ENCODE measurements at places on chromosomes 16 and 17.

DNA sequence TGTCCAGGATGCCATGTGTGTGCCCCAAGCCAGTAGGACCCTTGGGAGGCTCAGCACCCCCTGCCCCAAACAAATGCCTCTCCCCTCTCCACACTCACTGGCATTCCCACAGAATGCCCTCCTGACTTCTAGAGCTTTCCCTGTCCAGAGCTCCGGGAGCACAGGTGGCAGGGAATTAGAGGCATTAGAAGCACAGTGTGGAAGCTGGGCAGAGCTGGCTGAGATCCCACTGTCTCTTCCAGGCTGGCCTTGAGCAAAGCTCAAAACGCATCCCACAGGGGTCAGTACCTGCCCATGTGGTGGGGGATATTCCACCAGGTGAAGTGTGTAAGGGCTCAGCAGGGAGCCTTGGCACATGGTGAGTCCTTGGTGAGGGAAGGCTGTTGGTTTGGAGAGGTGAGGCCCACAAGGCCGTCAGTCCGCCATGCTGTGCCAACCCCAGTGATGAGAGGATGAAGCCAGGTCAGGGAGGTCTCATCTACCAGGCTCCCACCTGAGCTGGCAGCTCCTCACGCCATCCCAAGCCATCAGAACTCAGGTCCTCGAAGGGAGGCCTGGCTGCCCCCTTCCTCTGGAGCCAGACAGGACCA is 18.1 kb downstream of the ENDOV start:
- no peak for DNase-seq

DNA sequence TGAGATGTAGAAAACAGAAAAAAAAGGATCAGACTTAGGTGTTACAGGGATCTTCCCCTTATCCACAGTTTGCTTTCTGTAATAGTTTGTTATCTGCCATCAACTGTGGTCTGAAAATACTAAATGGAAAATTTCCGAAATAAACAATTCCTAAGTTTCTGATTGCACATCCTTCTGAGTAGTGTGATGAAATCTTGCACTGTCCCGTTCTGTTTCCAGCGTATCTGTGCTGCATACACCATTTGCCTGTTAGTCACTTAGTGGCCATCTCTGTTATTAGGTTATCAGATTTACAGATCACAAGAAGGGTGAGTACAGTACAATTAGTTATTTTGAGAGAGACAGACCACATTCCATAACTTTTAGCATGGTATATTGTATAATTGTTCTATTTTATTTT is 185.6 kb upstream of the CPHXL start:
- no peak for DNase-seq

DNA sequence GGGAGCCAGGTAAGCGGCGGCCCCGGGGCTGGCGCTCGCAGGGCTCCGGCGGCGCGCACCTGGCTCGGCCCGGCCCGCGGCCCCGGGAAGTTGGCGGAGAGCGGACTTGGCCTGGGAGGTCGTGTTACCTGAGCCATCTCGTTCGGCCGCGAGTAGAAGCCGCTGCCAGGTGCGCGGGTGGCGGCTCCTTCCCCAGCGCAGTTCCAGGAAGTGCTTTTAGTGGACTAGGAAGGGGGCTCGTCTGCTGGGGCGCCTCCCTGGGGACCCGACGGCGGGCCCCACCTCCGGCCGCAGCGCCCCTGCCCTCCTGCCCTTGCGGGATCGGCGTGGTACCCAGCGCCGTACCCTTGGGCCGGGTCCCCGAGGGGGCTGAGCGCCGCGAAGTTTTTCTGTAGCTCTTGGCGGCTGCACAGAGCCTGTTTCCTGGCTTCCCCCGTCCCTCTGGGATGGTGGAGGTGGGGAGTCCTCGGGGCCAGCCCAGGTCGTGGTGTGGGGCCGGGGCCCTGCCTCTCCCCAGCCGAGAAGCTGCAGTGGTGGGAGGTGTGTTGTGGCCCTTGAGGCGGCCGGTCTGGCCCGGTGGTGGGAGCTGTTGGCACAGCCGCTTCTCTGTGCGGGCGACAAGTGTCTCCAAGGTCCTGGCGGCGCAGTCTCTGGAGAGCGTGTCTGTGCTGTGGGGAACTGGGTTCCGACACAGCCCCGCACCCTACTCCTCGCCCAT is 96.9 kb downstream of the RAB11FIP4 start:
- DNase-seq, result no peak

GRCh38 chr17:66304304-66305174 is 2.1 kb downstream of the PRKCA start:
- DNase-seq, result peak; percentile 31

- DNase-seq, result no peak
Measured at GRCh38 chr16:69927056-69927757, 23.9 kb upstream of the CLEC18A start.

DNA sequence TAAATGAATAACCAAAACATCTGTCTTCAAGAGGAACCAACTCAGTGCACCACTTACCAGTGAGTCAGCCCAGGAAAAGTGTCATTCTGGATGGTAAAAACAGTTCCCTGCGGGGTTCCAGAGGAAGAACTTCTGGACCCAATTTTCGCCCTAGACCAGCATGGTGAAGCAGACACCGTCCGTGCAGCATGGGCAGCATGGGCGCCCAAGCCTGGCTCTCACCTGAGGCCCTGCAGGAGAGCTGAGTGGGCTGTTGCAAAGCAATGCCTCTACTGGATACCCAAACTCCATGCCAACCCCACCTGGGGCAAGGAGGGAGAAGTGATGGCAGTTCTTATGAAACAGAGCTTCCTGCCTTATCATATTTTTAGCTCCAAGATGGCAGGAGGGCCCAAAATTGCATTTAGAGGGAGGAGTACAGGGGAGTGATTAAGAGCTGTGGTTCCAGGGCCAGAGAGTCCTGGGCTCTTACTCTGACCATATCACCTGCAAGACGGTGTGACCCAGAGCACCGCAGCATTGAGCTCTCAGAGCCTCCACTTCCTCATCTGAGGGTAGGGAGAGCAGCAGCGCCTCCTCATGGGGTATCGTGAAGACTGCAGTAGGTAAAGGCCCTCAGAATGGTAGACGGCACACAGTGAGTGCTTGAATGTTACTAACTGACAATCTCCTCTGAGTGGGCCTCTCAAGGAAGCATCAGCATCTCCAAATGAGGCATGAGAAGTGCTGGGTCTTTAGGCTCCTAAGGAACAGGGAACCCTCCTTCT is 16.6 kb upstream of the INPP5K start:
- DNase-seq, result no peak

GRCh38 chr16:58716468-58716867 is 17.6 kb downstream of the GOT2 start:
- DNase-seq, result no peak

- no peak for DNase-seq
Measured at GRCh38 chr17:206941-207560, 25.6 kb upstream of the DOC2B start.

- DNase-seq, result no peak
Measured at GRCh38 chr17:1787301-1787902, 25.5 kb downstream of the SERPINF1 start.

DNA sequence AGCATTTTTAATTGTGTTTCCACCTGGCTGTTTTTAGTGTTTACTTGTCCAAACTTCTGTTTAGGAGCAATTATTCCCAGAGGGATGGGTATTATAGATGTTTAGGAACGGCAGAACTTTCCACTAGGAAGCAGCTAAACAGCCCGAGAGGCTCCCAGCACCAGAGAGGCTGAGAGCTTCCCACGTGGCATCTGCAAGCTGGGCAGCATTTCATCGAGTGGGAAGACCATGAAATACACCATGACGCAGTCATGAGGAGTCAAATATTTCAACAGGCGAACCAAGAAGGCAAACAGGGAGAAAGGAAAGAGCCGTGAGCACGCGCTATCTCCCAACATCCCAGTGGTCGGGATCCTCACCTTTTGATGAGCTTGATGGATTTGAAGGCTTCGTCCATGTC is 24.1 kb downstream of the TMEM204 start:
- no peak for DNase-seq

- no peak for DNase-seq
Measured at GRCh38 chr16:8848231-8848938, 20.4 kb downstream of the CARHSP1 start.

DNA sequence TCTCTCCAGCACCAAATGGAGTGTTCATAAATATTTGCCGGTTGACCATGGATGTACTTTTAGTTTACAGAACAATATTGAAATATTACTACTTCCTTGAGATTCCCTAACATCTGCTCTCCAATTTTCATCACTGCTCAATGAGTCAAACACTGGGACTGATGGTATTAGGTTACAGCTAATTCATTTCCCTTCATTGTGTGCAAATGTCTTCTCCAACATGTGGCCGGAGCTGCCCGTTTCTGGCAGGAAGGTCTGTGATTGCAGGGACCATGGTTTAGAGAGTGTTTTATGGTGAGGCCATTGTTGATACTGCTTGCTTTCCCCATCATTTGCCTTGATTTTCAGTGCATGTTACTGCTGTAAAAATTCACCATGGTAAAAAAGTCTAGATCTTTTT is 209.3 kb downstream of the HS3ST3B1 start:
- DNase-seq, result no peak

DNA sequence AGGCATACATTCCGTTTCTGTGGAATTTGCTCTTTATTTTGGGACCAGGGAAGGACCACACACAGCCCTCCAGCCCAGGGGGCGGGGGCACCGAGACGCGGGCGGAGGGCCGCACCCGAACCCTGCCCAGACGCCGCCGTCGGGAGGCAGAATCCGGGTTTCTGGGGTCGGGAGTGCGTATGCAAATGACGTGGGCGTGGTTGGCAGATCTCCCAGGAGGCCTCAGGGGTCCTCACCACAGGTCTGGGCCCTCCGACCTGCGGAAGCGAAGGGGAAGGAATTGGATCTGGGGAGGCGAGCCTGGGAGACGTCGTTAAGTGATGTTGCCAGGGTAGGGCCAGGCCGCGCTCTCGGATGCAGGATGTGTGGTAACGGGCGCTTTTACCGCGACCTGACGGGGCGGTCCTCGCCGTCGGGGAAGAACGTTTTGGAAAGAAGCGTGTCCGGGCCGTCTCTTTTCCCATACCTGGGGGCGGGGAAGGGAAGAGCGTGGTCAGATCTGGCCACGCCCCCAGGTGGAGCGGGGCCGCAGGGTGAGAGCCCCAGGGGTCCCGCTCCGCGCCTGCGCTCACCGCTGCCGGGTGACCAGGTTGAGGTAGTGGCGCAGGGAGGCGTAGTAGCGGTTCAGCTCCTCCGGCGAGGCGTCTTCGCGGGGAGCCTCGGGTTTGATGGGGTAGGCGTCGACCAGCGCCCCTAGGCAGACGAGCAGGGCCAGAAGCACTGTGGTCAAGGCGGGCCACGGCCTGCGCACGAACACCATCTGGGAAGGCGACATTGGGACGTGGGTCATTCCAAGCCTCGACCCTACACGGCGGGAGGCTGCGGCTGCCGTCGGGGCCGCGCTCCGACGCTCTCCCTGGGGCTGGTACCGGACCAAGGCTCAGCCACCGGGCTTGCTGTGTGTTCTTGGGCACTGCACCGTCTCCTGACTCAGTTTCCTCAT is 745 bp downstream of the PYY start:
- no peak for DNase-seq

- DNase-seq, result no peak
Measured at GRCh38 chr17:2852729-2853282, 56.6 kb downstream of the RAP1GAP2 start.

DNA sequence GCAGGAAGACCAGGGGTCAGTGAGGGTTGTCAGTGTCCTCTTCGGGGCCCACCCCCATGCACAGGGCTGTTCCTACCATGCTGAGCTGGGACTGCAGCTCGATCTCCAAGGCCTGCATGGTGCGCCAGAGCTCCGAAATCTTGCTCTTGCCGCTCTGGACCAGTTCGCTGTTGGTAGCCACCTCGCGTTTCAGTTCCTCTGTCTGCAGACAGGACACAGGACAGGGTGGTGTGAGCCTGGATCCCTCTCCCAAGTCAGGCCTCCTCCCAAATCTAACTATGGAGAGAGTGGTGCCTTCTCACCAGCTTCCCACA is 90.9 kb downstream of the GOSR1 start:
- no peak for DNase-seq

DNA sequence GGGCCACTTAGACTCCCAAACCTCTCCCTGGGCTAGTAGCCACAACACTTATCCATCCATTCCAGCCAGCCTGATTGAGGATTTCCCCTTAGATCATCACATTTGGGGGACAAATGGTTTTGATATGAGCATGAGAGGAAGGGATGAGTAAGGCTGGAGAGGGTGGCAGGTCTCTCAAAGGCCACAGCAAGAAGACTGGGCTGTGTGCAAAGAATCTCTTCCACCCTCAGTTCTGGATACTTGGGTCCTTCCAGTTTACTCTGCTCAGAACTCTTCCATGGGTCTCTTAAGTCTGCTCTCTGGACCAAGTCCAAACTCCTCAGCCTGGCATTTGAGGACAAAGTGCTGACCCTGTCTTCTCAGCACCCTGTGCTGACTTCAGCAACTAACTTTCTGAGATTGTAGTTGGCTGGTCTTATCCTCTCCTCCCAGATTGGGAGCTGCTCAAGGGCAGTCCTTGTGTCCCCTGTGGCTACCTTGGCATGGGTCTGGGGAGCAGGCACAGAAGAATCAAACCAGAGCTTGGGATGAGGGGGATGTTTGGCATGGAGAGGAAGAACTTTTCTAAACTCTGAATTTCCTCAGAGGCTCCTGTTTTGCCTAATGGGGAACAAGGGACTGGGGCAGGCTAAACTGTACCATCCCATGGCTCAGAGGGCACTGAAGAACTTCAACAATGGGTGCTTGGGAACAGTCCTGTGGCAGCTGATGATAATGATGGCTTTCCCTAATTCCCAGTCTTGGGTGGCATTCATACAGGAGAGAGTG is 3.1 kb upstream of the NFATC3 start:
- no peak for DNase-seq

DNA sequence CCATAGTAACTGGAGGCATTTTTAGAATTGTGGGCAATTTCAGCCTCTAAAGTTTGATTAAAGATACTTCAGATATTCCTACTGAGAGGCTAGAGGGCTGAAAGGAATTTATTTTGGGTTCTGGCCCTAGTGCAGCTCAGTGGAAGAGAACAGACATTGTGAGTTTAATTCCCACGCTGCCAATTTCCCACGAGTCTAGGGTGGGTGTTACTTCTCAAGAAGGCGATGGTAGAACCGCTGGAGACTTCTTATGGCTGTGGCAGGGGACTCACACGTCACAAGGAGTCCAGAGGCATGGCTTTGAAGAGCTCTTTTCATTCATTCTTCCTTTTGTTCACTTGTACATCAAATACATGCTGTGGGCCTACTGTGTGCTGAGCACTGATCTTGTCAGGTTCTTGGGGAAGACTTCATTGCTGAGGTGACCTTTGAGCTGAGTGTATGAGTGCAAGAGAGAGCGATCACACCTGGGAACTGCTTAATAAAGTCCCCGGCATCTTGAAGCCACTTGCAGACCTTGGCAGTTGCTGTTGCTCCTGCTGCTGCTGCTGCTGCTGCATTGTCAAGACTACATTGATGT is 111.7 kb downstream of the WWOX start:
- DNase-seq, result no peak

- DNase-seq, result no peak
Measured at GRCh38 chr16:31061126-31061812, 12.8 kb downstream of the ZNF668 start.

GRCh38 chr17:80725517-80725916 is 180.9 kb downstream of the RPTOR start:
- DNase-seq, result no peak

- peak; percentile 32 for DNase-seq
Measured at GRCh38 chr17:49315551-49316257, 46.3 kb downstream of the ZNF652 start.

- DNase-seq, result peak; percentile 76
Measured at GRCh38 chr16:11390573-11391495, 45.6 kb downstream of the RMI2 start.

- DNase-seq, result no peak
Measured at GRCh38 chr16:27795992-27796614, 246.2 kb downstream of the KATNIP start.

- DNase-seq, result no peak
Measured at GRCh38 chr16:81469183-81469677, 24.6 kb downstream of the CMIP start.

- no peak for DNase-seq
Measured at GRCh38 chr17:30831257-30831656, 509 bp upstream of the ATAD5 start.

All from COR-L47 (cell line).